Stimulated activated CD8-positive, alpha-beta memory T cell treated with anti-CD3 and anti-CD28 coated beads, Interleukin-7, amount 100 ng/mL, for 1 hour (primary cell): ENCODE measurements at places on chromosomes 1 and 21.

DNA sequence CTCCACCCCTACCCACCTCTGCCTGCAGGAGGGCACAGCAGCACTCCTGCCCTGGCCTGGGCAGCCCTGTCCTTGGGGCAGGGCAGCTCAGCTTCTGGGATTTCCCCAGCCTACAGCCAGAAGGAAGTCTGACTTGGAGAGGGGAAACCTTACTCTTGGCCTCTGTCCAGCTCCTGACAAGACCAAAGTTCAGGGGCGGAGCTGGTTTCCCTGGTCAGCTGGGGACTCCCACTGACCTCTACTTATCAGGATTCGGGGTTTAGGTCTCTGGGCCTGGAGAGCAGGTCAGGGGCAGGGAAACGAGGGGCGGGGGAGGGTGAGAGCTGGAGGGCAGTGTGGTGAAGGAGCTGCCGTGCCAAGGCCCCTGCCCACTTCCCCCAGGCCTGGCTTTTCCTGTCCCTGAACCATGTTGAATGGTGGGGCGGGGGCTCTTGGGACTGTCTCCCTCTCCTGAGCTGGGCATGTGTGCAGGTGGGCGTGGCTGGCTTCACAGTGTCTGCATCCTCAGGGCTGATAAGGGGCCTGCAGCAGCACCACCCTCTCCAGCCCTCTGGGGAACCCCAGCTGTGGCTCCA lies 16.8 kb upstream of the ETV3 start:
- no peak for DNase-seq

- DNase-seq, result no peak
Measured at GRCh38 chr1:91732291-91733107, 153.5 kb downstream of the TGFBR3 start.

GRCh38 chr1:158830904-158831507 lies at the start of gene MNDA:
MNDA (plus strand) TSS chr1:158831351; CDS start chr1:158842154, 10,803 bp downstream.
- no peak for DNase-seq

DNA sequence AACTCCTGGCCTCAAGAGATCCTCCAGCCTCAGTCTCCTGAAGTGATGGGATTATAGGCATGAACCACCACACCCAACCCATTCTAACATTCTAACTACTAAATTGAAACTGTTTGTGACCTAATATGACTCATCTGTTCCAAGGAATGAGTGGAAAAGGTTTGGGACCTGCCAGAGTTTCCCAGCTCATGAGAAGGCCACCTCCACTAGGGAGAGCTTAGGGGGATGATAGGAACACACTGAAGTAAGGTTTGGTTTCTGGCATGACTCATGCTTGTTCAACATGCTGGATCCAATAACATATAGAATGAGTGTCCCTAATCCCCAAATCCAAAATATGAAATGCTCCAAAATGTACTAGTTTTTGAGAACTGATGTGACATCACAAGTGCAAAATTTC lies 18.9 kb upstream of the SCAF4 start:
- no peak for DNase-seq

- DNase-seq, result no peak
Measured at GRCh38 chr1:21042929-21043605, 133.6 kb downstream of the EIF4G3 start.

DNA sequence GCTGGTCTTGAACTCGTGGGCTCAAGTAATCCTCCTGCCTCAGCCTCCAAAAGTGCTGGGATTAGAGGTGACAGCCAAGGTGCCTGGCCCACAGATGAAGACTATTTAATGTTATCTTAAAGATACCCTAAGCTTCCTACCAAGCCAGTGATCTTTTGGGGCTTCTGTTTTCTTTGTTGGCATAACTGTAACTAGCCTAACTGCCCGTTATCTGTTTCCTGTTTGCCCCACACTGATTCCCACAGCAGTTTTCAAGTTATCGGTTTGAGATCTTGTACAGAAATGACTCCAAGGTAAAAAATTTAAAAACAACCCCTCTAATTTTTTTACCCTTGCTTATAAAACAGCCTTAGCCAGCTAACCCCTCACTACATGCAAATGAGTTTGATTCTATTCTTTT lies 12.4 kb downstream of the SELL start:
- DNase-seq, result no peak

DNA sequence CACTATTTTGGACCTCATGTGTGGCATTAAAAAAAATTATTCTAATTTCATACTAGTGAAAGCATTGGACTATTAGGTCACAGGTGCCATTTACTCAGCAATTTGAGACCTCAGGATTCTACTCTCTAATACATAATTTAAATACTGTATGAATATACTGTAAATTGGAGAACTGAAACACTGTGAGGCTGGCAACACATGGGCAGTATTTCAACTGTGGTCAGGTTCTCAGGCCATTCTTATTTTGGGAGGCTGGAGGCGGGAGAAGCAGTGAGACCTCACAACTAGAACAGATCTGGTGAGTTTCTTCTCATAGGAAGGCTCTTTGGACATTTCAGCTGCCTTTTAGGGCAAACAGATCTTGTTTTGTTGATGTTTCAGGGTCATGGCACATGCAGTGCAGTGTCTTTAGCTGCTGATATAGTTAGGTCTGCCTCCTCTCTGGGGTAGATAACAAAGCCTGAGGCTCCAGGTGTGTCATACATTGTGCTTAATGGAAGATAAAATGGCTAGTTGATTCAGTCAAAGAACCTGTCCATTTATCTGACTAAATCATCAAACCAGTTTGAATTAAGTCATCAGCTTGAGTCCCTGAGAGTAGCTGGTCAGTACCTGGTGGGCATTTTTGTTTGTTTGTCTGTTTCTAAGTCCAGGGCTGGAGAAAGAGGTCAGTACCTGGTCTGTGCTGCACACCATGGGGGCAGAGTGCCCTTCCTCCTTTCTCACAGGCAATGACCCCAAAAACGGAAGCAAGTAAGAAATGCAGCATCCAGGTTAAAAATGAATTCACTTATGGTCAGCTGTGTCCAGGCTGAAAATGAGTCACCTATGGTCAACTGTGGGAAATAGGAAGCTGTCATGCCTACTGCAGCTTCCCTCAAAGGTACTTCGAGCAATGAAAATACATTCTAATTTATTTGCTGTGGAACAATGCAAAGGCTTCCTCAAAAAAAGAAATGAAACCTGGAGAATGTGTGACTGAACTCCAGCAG lies 216.2 kb downstream of the SDCCAG8 start:
- no peak for DNase-seq

- no peak for DNase-seq
Measured at GRCh38 chr1:48285525-48285924, 63.0 kb downstream of the SLC5A9 start.

GRCh38 chr1:73162564-73162963 lies 880.2 kb upstream of the NEGR1 start:
- no peak for DNase-seq

- DNase-seq, result no peak
Measured at GRCh38 chr1:156658496-156658895, 16.6 kb downstream of the BCAN start.

DNA sequence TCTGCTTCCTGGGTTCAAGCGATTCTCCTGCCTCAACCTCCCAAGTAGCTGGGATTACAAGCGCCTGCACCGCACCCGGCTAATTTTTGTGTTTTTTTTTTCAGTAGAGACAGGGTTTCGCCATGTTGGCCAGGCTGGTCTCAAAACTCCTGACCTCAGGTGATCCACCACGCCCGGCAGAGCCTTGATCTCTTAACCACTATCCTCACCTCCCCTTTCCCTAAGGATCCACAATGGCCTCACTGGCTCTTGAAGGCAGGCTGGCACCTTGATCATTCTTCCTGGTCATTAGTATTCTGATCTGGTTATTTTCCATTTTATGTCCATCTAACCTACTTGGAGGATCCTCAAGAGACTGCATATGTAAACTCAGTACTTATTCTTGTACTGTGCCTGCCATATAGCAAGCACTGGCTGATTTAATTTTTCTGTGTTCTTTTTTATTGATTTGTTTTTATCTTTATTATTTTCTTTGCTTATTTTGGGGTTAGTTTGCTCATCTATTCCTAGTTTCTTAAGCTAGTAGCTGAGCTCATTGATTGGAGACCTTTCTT lies 6.3 kb downstream of the RCC1 start:
- DNase-seq, result no peak

- DNase-seq, result no peak
Measured at GRCh38 chr1:45306319-45306718, 20.4 kb upstream of the HPDL start.

DNA sequence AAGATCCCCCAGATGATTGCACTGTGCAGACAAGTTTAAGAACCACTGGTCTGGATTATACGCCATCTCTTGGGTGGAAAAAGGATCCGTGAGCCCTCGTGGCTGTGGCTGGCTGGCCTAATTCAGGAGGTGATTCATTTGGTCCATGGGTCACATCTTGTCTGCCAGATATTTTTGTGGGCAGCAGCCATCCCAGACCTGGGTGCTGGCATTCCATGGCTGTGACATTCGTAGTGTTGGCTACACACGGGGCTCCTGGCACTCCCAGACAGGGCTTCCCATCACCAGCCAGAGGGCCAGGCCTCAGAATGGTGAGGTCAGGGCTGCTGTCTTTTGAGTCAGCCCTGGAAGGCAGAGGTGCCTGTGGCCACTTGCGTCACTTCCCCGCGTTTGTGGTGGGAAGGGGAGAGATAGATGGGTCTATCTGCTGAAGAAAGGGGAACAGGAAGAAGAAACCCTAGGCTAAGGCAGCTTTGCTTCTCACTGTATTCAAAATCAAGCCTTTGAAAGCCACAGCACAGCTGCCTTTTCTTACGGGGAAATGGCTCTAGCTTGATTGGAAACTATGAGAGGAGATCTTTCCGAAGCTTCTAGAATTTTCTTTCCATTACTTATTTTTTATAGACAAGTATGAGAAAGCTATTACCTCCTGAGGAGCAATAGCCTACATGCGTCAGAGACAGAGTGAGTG lies 32.4 kb downstream of the EIF2D start:
- peak; percentile 77 for DNase-seq

DNA sequence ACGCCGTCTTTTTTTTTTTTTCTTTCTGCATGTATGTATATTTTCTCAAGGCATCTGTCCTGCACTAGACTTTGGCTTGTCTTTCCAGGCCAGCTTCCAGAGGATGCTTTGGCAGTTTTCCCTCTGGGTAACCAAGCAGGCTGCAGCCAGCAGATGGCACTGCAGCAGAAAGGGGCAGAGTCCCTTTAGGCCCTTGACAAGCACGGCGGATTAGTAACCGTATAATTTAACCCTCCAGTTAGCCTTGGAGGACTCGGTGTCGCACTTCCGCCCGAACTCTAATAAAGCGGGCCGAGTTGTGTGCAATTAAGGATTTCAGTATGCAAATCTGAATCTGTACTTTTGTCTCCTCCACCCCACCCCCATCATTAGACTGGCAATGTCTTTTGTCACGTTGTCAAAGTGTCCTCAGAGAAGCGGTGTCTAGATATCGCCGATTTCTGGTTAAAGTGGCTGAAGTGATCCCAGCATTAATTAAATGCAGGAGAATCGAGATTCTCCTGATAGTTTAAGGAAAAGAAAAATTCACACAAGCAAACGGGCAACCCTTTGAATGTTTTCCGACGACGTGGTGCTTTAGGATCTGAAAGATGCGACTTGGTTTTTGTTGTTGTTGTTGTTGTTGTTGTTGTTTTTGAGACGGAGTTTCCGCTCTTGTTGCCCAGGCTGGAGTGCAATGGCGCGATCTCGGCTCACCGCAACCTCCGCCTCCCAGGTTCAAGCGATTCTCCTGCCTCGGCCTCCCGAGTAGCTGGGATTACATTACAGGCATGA lies 1.1 kb upstream of the TMEM167B start:
- DNase-seq, result no peak

GRCh38 chr1:39474810-39475209 lies 16.6 kb upstream of the BMP8A start:
- no peak for DNase-seq

DNA sequence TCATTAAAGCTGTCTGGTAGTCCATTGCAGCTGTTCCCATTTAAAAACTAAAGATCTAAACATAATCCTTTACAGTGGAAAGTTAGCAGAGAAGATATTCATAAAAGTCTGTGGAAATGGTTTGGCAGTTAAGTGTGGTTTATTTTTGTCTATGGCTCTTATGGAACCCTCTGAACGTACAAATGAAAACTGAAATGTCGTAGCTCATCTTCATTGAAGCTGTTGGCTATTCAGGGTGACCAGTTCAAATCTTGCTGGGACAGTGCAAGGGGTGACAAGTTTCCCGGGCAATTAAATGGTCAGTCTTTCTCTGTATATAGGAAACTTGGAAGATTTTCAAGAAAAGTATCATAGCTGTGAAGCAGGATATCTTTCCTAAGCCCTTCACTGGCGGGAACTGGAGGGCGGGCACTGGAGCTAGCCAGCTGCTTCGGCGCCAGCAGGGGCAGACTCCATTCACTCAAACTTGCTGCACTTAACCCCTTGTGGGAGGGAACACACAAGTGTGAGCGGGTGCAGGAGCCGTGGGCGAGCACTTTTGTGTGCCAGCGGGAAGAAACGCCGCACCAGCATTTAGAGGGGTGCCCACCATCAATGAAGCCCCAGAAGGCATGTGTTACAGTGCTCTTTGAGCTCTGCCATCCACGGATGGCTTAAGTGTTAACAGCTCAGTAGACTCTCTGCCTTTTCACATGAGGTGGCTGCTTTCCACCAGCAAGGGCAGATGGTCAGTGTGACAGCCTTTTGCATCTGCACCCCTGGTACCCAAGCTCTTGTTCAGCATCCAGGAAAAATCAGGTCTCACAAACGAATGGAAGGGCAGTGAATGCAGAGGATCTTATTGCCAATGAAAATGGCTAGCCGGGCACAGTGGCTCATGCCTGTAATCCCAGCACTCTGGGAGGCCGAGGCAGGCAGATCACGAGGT lies 232.1 kb upstream of the KAZN start:
- DNase-seq, result no peak

GRCh38 chr21:38269576-38269936 lies 12.8 kb downstream of the KCNJ15 start:
- DNase-seq, result no peak

GRCh38 chr1:40981691-40982448 lies 2.4 kb downstream of the CTPS1 start:
- DNase-seq, result no peak

GRCh38 chr1:41975850-41976569 lies 57.3 kb upstream of the HIVEP3 start:
- no peak for DNase-seq

DNA sequence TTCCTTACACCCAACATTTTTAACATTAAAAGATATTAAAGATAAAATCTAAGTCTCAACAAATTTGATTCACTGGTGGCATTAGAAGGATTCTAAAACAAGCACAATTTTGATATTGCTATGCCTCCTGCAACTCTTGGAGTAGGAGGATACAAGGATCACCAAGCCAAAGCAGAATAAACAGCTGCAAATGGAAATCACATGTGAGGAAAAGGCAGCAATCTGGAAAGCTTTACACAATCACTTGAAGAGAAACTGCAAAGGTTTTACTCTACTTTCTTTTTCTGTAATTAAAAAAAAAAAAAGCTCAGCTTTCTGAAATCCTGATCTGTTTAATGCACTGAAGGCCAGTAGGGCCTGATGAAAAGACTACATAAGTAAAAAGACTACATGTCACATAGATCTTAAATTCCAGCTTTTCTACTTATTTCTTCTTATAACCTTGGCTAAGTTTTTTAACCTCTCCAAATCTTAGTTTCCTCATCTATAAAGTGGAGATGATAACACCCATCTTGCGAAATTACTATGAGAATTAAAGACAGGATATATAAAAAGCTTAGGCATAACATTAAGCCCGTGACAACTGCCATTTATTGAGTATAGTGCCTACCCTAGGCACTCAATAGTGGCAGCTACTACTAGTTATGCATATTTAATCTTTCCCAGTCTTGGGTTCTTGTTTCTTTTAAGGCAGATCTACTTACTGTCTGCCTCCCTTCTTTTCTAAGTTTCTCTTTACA lies 73.5 kb downstream of the EPS15 start:
- DNase-seq, result no peak
